KG1 (cell line): ENCODE measurements at places on chromosomes 16 and 17.

DNA sequence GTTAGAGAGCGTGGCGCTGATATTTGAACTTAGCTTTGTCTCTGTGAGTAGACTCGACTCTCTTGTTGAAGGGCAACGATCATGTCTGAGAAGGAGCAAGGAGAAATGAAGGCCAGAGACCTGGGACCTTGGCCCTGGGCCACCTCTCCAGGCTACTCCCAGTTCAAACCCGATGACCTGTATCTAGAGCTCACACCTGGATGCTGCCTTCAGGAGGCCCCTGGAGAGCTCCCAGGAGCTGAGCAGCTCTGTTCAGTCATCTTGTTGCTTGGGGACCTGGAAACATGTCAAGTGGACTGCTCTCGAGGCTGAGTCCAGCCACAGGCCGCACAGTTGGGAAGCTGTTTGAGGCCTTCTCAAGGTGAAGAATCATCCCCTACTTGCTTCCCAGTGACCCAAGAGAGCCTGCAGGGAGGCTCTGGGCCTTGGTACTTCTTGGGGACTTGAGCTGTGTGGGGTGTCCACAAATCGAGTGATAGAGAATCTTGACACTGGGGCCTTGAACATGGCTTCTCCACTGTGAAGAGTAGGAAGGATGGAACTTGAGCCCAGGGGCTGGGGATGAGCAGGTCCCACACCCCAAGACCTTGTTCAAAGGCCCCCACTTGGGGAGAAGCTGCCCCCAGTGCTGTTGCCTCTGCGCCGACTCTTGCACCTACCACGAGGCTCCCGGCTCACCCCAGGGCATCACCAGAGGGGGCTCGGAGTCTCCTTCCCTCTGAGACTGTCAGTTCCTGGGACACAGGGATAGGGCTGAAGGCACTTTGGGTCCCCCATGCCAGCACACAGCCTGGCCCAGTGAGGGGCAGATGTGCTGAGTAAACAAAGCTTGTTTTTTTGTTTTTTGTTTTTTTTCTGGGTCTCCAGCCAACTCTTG is 112.1 kb downstream of the IRX5 start:
- no peak for DNase-seq

- DNase-seq = no peak
These were observed 105.4 kb downstream of the FTO start for GRCh38 chr16:53809088-53809932.

DNA sequence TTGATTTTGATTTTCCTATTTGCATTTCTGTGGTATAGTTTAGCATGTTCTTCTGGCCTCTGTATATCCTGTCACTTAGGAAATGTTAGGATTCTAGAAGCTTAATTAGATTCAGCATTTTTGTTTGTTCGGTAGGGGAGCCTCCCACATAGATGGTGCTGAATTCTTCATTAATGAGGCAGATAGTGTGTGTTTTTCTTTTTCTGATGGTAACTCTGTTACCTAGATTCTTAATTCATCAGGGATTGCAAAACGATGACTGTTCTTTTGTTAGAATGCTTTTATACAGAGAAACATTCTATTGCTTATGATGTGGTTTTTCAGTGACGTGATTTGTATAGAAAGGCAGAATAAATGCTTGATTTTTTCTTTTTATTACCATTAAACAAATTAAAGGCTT is 19.0 kb downstream of the BANP start:
- DNase-seq = no peak

GRCh38 chr17:12369065-12369464 is 296.6 kb upstream of the MYOCD start:
- DNase-seq = no peak

DNA sequence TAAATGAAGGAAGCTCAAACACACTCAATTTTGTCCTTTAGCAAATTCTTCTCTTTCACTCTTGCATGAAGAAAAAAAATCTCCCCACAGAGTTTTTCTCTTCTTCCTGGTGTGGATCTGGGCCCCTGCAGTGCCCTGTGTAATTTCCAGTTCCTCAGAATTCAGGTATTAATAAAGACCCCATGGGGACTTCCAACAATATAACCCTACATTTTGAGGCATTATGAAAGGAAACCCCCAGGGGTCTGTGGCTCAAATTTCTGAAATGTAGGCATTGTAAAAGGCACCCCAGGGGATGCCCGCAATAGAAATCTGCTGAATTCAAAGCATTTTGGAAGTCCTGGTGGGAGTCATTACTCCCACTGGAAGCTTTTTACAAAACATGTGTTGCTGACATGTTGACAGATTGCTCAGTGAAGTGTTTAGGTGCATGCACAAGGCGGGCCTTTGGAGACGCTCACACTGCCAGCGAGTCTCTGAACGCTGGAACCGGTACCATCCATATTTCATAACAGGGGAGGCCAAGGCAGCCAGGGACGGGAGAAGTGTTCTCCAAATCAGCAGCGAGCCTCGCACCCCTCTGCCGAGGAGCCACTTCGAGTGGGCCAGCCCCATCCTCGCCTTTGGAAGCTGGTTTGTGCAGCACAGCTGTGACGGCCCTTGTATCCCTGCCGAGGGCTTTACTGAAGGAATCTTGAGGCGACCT is 154.0 kb downstream of the ZNF423 start:
- DNase-seq = no peak

DNA sequence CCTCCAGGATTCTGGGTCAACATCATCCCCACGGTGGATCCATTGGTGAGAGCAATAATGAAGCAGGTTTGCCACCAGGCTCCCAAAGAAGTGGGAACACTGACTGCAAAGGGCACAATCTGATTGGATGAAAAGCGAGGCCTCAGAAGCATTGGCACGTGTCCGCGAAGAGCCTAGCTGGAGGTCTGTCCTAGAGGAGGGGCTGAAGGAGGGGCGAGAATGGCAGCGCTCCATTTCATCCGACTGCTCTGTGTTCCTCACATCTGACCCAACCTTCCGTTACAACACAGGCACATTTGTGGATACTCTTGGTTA is 79.9 kb downstream of the MRC2 start:
- no peak for DNase-seq

DNA sequence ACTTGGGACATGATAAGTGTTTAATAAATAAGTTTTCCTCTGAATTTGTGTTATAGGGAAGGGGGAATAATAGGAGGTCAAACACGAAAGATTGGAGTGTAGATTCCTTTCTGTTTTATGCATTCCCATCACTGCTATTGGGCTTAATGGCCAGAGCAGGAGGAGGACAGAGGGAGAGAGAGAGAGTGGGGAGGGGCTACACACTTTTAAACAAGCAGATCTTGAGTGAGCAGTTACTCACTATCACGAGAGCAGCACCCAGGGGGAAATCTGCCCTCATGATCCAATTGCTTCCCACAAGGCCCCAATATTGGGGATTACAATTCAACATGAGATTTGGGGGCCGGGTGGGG is 505.0 kb downstream of the GRIN2A start:
- DNase-seq = no peak

GRCh38 chr17:11885051-11885450 is 112.2 kb downstream of the ZNF18 start:
- no peak for DNase-seq

- no peak for DNase-seq
These were observed 104.2 kb downstream of the SNX11 start for GRCh38 chr17:48211787-48212186.

- no peak for DNase-seq
These were observed 10.5 kb upstream of the GSE1 start for GRCh38 chr16:85602402-85603202.

- DNase-seq = no peak
These were observed 20.1 kb downstream of the FAM83G start for GRCh38 chr17:18984273-18985114.

DNA sequence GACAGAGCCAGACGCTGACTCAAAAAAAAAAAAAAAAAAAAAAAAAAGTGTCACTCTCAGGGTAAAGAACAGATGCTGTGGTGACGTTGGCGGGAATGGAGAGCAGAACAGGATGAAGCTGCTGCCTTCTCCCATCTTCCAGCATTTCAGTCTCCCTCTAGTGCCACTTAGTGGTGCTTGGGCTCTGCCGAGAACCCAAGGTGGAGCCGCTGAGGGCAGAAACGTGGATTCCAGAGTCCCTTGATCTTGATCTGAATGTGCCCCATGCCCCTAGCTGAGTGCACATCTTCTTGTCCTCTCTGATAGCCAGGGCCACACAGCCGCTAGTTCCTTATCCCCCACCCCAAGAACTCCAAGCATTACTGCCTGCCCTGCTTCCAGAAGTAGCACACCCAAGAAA is 43.2 kb upstream of the FA2H start:
- no peak for DNase-seq

- no peak for DNase-seq
These were observed 185.0 kb upstream of the ZNF469 start for GRCh38 chr16:88197481-88198456.

GRCh38 chr17:28071891-28072606 is 29.6 kb downstream of the NLK start:
- no peak for DNase-seq

GRCh38 chr17:75507733-75508719 is 7.3 kb downstream of the CASKIN2 start:
- no peak for DNase-seq

DNA sequence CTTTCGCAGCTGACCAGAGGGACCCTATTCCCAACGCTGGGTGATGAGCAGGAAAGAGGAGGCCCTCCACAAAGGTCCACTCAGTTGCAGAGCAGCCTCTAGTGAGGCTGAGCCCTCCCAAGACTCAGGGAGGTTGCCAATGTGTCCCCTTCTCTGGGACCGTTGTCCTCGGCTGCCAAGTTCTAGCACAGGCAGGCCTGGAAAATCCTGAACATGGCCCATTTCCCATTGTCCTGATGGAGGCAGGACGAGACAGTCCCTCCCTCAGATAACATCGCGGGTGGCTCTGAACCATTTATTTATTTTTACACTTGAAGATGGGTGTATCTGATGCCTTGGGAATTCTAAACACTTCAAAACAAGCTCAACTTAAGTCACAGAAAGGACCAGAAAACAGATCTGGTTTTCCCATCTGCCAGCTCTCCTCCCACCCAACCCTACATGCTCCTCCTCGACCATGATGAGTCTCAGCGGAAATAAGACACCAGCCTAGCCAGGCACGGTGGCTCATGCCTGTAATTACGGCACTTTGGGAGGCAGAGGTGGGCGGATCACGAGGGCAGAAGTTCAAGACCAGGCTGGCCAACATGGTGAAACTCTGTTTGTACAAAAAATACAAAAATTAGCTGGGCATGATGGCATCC is 12.8 kb downstream of the CDIP1 start:
- no peak for DNase-seq

DNA sequence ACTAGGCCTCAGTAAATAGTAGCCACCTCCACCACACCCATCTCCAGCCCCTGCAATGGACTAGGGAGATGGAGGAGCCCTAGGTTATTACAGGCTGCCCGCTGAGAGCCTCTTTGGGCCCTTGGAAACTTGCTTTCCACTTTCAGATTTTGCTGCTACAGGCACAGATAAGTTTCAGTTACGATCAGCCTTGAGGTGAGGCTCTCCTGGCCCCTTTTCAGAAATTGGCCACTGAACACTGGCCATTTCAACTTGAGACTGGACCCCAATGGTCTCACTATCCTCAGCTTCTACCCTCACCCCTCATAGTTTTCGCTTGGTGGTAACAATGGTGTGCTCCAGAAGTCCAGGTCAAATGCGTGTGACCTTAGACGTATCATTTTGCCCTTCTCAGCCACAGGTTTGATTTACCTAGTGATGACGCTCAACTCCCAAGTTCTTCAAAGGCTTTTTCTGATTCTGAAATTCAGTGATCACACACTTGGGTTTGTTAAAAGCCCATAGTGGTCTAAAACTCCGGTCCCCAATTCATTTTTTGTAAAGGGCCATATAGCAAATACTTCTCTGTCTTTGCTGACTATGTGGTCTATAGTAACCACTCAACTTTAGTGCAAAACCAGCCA is 1.0 kb downstream of the PMM2 start:
- no peak for DNase-seq

GRCh38 chr17:63178530-63178929 is 212.5 kb downstream of the TANC2 start:
- DNase-seq = no peak

- no peak for DNase-seq
These were observed 180.7 kb upstream of the CACNG5 start for GRCh38 chr17:66654106-66654740.

GRCh38 chr16:6096931-6097670 is 999.5 kb upstream of the EEF2KMT start:
- DNase-seq = no peak

- DNase-seq = no peak
These were observed 437.2 kb downstream of the HS3ST3B1 start for GRCh38 chr17:14737984-14738651.

DNA sequence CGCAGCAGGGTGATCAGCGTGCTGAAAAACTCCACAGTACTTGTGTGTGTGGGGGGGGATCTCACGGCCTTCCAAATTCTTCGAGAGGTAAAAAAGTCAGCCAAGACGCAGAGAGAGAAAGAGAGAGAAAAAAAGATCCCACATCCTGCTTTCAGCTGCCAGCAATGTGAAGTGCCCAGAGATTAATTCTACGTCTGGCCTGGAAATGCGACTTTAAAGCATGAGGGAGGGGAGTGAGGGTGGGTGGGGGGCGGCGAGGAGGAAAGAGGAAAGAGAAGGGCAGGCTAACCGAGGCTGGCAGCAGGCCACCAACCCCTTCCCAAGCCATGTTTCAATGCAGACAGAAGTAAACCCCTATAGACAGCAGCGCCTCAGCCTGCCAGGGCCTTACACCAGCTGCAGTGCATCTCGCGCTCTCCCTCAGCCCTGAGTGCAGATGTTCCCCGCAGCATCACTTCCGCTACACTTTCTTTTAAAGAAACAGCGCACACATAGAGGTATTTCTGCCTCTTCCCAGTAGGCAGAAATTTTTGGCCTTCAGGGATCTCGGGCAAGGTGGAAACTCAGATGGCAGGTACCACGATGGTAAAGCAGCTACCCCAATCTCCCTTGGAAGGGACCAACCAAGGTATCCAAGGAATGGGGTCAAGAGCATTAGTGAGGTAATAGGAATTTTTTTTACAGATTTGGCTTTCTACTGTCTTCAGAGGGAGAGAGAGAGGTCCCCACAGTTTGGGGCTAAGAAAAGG is 87.8 kb downstream of the SMG6 start:
- DNase-seq = no peak

DNA sequence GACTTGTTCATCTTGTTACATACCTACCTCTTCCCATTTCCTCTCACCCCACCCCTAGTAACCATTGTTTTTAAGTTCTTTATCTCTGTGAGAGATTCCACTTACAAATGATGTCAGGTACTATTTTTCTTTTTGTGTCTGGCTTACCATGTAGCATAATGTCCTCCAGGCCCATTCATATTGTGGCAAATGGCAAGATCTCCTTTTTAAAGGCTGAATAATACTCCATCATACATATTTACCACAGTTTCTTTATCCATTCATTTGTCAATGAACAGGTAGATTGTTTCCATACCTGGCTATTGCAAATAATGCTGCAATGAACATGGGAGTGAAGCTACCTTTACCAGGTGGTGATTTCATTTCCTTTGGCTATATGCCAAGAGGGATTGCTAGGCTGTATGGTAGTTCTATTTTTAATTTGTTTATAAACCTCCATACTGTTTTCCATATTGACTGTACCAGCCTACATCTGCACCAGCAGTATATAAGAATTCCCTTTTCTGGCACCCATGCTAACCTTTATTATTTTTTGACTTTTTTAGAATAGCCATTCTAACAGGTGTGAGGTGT is 53.9 kb downstream of the NSRP1 start:
- DNase-seq = no peak

GRCh38 chr17:45787044-45787443 is 2.9 kb downstream of the CRHR1 start:
- DNase-seq = no peak
